ENCODE measurements at places on chromosomes 11 and 22. TPM values are rescaled to one million over a fixed set of nuclear protein-coding genes. Genes with fewer than 3 reads are reported as not detected.

C22orf42 gene
- total RNA-seq, result not detected

C11orf42 gene
- total RNA-seq, result not detected

NLRP14 gene
- not detected for total RNA-seq

TRIM49 gene
- total RNA-seq, result not detected

OR51A4 gene
- not detected for total RNA-seq

KRTAP5-8 gene
- not detected for total RNA-seq

AAMDC gene
- total RNA-seq, result 51.8 TPM

SCGB1D2 gene
- total RNA-seq, result not detected

ELF5 gene
- total RNA-seq, result not detected

All from fibroblast of the aortic adventitia (primary cell).